Stimulated activated CD8-positive, alpha-beta memory T cell treated with anti-CD3 and anti-CD28 coated beads, Interleukin-7, amount 100 ng/mL, for 1 hour (primary cell): ENCODE measurements at places on chromosomes 13 and 19.
A peak's percentile ranks its signal among the peaks of the same experiment; 100 is the strongest.

GRCh38 chr19:7772752-7773291 lies 9.8 kb downstream of the CLEC4M start:
- DNase-seq: no peak

DNA sequence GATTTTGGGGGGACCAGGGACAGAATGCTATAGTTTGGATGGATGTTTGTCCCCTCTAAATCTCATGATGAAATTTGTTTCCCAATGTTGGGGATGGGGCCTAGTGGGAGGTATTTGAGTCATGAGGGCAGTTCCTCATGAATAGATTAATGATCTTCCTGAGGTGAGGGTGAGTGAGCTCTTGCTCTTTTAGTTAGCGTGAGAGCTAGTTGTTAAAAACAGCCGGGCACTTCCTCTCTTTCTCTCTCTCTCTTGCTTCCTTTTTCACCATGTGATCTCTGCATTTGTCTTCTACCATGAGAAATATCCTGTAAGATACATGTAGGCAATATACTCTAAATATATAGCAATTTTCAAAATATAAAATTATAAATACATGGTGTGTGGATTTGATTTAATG lies 290.8 kb upstream of the PCDH9 start:
- no peak for DNase-seq

DNA sequence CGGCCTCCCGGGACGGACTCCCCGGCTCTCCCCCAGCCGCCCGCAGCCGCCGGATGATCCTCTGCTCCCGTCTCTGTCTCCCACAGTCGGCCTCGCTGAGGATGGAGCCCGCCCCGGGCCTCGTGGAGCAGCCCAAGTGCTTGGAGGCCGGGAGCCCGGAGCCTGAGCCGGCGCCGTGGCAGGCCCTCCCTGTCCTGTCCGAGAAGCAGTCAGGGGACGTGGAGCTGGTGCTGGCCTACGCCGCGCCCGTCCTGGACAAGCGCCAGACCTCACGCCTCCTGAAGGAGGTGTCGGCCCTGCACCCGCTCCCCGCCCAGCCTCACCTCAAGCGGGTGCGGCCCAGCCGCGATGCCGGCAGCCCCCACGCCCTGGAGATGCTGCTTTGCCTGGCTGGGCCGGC lies 6.8 kb downstream of the ADAT3 start:
- no peak for DNase-seq

DNA sequence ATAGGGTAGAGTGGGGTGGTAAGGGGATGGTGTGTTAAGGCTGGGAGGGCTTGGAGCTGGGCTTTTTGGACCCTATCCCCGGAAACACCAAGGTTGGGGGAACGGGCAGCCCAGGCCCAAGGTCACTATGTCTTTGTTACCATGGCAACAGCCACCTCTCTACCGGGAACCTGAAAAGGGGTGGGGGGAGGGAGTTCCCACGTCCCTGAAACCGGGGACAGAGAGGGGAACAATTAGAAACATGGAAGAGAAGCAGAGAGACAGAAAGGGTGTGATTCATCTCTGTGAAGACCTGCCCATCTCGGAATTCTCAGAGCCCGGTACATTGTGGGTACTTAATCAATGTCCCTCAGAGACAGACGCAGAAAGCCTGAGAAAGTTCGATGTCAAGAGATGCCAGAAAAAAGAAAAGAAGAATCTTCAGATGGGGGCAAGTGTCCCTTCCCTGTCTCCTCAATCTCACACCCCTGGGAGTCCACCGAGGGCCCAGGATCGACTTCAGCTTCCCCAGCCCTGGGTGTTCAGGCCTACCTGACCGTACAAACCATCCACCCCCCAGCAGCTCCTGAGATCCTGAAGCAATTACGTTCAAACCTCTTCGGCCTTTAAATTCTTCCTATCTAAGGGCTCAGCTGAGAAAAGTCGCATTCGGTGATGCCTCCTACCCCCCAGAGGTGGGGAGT lies 6.8 kb upstream of the LRFN1 start:
- no peak for DNase-seq

DNA sequence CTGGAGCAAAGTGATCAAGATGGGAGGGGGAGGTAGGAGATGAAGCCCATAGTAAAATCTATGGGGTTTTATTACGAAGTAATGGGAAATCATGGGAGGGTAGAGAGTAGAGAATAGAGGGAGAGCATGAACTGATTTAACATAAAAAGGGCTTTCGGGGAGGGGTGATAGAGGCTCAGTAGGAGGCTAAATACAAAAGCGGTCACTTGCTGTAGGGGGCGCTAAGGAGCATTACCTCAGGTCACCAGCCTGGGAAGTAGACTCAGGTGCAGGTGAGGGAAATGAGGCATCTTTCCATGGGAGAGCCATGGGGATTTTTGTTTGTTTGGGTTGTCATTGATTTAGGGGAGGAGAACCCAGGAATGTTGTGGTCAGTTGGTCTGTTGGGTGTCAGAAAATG lies 14.1 kb downstream of the KRTDAP start:
- DNase-seq: no peak

- no peak for DNase-seq
Measured at GRCh38 chr13:97502706-97503105, 68.7 kb downstream of the RAP2A start.

DNA sequence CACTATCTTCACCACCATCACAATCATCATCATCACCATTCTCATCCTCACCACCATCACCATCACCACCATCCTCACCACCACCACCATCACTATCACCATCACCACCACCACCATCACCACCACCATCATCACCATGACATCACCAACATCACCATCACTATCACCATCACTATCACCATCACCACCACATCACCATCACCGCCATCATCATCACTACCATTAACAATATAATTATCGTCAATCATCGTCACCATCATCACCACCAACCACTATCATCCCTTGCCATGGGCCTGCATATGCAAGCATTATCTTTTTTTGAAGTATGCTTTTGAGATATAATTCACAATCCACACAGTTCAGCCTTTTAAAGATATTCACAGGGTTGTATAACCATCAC lies 7.6 kb upstream of the PPP6R1 start:
- no peak for DNase-seq

GRCh38 chr13:50592412-50593155 lies 250.9 kb downstream of the DLEU7 start:
- DNase-seq: no peak

DNA sequence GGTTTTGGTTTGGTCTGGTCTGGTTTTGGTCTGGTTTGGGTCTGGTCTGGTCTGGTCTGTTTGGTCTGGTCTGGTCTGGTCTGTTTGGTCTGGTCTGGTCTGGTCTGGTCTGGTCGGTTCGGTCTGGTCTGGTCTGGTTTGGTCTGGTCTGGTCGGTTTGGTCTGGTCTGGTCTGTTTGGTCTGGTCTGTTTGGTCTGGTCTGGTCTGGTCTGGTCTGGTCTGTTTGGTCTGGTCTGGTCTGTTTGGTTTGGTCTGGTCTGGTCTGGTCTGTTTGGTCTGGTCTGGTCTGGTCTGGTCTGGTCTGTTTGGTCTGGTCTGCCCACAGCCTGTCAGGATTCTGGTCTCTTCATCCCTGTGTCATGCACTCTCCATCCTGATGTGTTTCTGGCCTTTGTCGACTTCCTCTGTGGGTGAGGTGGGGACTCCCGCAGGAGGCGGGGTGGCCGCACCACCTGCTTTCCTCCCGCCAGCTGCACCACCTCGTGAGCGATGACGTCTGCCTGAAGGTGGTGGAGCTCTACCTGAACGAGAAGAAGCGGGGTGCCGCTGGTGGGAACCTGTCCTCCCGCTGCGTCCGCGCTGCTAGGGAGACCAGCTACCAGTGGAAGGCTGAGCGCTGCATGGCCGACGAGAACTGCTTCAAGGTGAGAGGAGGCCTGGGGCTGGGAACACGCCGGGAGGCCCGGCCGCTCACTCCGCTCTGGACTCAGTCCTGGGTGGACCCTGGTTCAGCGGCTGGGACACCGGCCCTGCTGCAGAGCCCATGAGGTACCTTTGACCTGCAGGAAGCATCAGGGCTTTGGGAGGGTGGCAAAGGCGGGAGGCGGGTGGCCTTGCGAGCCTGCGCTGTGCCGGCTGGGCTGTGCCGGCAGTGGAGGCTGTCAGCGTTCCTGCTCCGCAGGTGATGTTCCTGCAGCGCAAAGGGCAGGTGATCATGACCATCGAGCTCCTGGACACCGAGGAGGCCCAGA lies 12.9 kb upstream of the F2RL3 start:
- DNase-seq: no peak

GRCh38 chr19:53868892-53869804 lies 1.5 kb downstream of the MYADM start:
- DNase-seq: peak; percentile 72

GRCh38 chr13:21014502-21015170 lies 46.8 kb downstream of the LATS2 start:
- no peak for DNase-seq

DNA sequence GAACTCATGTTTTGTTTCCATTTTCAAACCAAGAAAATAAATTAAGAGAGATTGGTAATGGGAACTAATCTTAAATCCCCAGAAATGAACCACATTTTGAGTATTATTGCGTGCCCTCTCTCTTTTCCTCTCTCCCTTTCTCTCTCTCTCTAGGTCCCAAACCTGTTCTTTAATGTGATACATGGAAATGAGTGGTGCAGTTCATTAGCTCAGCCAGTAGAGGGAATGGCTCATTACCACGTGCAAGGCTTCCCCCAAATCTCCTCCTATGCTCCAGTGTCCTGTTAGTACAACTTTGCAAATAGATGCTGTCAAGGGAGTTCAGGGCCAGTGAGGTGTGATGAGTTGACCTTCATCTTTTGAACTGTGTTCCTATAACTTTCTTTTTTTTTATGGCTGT lies 178.4 kb downstream of the FGF9 start:
- DNase-seq: no peak

- DNase-seq: peak; percentile 41
Measured at GRCh38 chr19:16062789-16063188, 13.5 kb upstream of the TPM4 start.

GRCh38 chr13:93151277-93151676 lies 75.3 kb upstream of the GPC6 start:
- DNase-seq: no peak
